ENCODE measurements at places on chromosomes 12 and 14. TPM values are rescaled to one million over a fixed set of nuclear protein-coding genes. Genes with fewer than 3 reads are reported as not detected.

- DNase-seq: no peak
These were observed 1822.9 kb upstream of the FLRT2 start for GRCh38 chr14:83707056-83707455.

GRCh38 chr14:59123975-59124374 is 64.5 kb upstream of the DAAM1 start:
- DNase-seq: peak; percentile 6

GRCh38 chr12:13342971-13343370 is 146.4 kb downstream of the EMP1 start:
- DNase-seq: no peak

MYH6 gene
- not detected for total RNA-seq

DNA sequence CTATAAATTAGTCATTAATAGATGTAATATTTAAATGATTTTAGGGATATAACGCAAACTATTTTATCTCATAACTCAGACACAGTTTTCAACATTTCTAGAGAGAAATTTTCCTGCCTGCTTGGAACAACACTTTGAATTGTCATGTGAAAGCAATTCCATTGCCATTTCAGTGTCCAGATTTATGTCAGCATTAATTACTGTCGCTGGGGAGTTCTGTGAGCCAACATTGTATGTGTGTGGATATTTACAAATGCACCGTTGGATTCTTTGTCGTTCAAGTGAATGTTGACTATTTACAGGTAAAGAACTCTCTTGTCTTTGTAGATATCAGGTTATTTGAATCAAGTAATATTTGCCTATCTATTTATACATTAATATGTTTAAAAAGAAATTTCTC is 465.3 kb upstream of the RGS6 start:
- no peak for DNase-seq

DNA sequence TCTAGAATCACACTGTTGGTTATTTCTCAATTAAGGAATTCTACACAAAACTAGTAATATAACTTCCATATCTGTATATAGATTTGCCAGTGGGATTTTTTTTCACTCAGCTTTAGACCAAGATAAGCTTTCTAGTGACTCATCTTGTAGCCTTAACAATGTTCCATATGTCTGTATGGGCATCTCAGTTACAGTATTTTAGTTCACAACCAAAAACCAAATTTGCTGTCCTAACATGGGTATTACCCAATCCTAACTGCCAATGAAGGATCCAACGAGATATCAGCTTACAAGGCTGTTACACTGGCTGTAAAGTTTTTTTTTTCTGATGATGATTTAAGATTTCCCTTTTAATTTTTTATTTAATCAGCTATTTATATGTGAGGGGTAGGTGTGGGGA is 31.5 kb upstream of the KRR1 start:
- no peak for DNase-seq

- DNase-seq: no peak
These were observed 1.5 kb upstream of the KTN1 start for GRCh38 chr14:55578511-55578910.

GRCh38 chr14:78805570-78805969 is 635.4 kb downstream of the NRXN3 start:
- no peak for DNase-seq

PKP2 gene
- 13.4 TPM for total RNA-seq

DNA sequence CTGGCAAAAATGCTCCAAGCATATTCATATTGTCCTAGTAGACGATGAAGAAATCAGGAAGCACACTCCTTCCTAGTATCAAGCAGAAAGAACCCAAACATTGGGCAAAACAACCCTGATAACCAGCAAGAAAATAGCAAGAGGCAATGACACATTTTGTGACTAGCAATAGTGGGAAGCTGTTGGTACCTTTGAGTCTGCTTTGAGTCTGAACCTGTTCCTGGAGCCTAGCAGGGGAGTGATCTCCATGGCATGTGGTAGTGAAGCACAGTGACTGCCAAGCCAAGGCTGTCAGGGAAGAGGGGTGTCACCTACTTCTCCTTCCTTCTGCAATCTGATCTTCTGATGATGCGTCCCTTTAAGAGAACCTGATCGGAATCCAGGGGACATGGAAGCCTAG is 533.9 kb downstream of the VRK1 start:
- DNase-seq: no peak

- DNase-seq: no peak
These were observed 193.3 kb upstream of the KRR1 start for GRCh38 chr12:75704664-75705063.

GRCh38 chr12:65609359-65609771 is 214.9 kb upstream of the HMGA2 start:
- no peak for DNase-seq

RAB15 gene
- total RNA-seq: 12.9 TPM

IL26 gene
- not detected for total RNA-seq

DNA sequence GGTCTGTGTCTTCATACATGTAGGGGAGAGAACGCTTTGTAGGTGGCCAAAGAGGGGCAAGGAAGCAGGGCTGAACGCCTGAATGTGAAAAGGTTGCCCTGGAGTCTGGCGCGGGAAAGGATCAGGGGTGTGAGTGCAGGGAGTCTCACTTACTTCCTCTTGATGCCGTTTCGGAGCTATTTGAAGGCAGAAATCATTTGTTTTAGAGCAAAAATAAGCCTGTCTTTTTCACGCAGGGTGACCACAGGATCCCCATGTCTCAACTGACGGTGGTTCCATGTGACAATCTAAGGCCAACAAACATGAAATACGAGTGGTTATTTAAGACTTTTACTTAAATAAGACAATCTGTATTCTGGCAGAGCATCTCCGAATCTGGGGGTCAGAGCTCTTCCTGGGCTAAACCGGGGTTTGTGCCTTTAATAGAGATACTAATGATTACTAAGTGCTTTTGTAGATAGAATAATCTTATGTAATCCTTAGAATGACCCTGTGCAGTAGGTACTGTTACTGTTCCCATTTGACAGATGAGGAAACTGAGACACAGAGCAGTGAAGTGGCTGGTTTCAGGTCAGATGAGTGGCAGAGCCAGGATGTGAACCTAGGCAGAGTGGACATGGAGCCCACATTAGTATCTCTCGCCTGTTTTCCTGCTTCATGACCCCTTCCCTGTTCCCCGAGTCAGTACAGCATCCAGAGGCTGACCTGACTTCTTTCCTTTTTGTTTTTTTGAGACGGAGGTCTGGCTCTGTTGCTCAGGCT is 1.9 kb downstream of the BRI3BP start:
- no peak for DNase-seq

DNA sequence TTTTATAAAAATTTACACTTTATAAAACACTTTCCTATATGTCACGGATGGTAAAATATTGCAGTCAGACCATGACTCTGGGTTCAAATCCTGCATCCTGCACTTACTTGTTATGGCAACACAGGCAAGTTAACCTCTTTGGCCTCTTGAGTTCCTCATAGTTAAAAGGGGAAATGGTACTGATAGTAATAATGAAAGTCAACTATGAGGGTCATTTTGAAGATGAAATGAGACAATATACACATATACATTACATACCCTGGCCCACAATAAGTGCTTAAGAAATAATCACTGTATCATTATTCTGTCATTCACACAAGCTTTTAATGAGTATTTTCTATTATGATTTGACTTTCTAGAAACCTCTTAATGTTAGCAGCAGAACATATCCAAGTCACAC is 64.4 kb downstream of the C12orf42 start:
- no peak for DNase-seq

ADCY4 gene
- 8.0 TPM for total RNA-seq

- DNase-seq: no peak
These were observed 17.1 kb upstream of the EMP1 start for GRCh38 chr12:13179211-13180074.

GRCh38 chr14:34241185-34241711 is 220.8 kb downstream of the SPTSSA start:
- no peak for DNase-seq

DNA sequence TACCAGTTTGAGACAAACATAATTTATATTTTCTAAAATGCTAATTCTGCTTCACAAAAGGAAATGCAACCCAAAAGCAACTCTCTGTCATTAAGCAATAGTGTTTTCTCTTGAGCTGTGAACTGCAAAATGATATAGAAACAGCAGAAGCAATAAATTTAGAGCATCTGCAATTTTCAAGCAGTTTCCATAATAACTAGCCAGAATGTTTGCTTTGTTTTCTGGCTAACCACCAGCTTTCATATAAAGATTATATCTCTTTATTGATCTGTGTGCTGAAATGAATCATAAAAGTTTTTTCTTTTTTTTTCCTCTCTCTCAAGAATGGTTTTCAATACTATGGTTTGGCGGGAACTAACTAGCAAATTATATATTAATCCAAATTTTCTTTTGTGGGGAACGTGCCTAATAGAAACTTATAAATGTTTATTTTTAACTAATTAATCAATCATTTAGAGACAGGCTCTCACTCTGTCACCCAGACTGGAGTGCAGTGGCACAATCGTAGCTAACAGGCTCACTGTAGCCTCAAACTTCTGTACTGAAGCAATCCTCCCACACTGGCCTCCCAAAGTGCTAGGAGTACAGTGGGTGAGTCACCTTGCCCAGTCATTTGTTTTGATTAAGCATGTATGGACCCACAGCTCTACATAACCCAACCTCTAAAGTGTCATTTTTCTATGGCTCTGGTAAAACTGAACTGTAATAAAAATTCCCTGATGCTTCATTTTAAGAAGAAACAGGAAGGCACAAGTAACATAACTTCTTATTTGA is 830.1 kb upstream of the MGAT4C start:
- DNase-seq: no peak

KRT6C gene
- total RNA-seq: not detected

DNA sequence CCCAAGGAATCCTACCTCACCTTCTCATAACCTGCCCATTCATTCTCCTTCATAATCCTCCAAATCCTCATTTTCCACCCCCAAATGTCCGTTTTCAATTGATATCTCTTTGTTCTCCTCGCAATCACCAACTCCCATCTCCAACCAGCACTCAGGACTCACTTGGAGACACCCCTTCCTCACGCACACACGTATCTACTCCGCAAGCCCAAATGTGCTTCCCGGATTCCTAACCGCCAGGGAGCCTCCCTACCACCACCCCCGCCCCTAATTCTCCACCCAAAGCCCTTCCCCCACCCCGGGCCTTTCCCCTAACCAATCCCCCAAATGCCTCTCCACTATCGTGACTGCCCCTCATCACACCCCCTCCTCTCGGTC is 304 bp downstream of the KCTD10 start:
- no peak for DNase-seq

DNA sequence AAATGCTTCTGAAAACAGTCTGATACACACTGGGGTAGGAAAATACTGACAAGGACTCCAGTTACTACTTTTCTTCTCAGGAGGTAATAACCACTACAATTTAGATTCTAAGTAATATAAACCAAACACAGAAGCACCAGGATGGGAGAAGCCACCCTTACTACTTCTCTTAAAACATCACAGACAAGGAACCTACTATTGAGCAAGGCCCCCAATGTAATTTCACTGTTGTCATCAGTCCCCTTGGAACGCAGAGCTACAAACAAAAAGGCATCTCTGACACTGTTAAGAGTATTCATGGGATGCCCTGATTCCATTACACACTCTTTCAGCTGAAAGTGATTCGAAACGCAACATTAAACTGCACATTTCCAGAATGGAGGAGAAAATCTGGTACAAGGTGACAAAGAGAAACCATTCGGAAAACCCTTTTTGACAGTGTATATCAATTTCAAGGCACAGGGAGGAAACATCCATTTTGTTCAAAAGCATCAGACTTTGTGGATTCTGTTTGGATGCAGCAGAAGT is 185.9 kb downstream of the PPM1H start:
- DNase-seq: no peak

IFNG-AS1 gene
- total RNA-seq: not detected

- DNase-seq: no peak
These were observed 30.8 kb upstream of the PNMA1 start for GRCh38 chr14:73744874-73745529.

Measured in epithelial cell of proximal tubule (primary cell).